ENCODE measurements at places on chromosomes 11 and 22.

GRCh38 chr22:26669060-26669481, 11.7 kb downstream of the MIAT start:
- no peak for DNase-seq

DNA sequence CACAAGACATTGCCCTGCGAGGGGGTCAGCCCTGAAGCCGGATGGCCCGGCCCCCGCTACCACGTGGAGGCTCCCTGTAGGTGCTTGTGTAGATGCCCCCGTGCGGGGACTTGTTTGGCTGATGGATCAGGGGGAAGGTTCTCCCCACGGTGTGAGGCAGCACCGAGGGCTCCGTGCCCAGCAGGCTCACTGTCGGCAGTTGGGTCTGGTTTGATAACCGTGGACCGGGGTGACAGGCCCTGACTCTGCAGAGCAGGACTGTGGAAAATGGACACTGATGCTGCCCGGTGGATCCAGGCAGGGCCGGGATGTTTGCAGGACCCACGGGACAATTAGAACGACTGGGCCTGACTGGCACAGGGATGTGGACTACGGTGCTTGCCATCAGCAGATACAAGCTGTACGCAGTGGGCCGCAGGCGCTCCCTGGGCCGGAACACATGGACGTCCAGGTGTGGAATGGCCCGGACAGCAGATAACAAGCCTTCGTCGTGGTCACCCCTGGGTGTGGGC, 19.0 kb downstream of the KCNQ1 start:
- no peak for DNase-seq

DNA sequence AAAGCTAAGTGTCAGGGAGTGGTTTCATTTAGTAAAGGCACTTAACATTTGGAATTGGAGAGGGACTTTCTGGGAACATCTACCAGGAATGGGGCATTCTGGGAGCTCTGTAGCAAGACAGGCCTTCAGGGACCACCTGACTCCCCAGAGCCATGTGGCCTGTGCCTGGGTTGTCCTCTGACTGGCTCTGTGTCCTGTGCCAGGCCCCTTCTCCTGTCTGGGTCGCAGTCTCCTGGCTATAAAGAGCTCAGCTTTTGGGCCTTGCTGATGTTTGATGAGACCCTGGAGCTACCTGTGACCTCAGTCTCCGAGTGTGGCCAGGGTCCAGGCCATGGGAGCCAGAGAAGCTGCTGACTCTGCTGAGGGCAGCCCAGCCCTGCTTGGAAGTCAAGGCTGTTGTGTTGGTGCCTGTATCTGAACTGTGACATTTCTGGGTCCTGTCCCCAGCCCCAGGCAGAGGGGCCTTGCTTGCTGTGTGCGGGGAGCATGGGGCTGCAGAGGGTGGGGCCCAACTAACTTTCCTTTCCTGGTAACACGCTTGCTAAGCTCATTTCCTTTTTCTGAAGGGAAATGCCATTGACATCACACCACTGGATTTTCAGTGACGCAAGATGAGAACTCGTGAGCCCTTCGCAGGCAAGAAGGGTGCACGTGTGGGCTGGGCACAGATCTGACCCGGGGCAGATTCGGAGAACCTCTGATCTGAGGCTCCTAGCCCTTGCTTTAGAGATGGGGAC, 41.3 kb downstream of the LRRC32 start:
- no peak for DNase-seq

DNA sequence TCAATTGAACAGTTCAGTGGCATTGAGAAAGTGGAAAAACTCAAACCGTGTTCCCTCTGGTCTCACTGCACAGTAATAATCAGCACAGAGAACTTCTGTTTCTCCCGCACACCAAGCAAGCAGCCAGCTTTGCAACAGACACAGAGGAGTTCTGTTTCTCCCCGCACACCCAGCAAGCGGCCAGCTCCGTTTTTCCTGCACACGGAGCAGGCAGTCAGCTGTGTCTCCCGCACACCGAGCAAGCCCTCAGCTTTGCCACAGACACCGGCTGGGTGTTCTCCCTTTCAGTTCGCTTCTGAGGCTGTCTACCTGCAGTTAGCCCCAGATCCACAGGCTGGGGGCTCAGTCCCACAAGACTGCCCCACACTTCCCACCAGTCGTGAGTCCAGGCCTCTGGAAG, 9.9 kb upstream of the TALDO1 start:
- DNase-seq = no peak

- no peak for DNase-seq
Observed at GRCh38 chr22:47797342-47797945, 1035.0 kb downstream of the TBC1D22A start.

DNA sequence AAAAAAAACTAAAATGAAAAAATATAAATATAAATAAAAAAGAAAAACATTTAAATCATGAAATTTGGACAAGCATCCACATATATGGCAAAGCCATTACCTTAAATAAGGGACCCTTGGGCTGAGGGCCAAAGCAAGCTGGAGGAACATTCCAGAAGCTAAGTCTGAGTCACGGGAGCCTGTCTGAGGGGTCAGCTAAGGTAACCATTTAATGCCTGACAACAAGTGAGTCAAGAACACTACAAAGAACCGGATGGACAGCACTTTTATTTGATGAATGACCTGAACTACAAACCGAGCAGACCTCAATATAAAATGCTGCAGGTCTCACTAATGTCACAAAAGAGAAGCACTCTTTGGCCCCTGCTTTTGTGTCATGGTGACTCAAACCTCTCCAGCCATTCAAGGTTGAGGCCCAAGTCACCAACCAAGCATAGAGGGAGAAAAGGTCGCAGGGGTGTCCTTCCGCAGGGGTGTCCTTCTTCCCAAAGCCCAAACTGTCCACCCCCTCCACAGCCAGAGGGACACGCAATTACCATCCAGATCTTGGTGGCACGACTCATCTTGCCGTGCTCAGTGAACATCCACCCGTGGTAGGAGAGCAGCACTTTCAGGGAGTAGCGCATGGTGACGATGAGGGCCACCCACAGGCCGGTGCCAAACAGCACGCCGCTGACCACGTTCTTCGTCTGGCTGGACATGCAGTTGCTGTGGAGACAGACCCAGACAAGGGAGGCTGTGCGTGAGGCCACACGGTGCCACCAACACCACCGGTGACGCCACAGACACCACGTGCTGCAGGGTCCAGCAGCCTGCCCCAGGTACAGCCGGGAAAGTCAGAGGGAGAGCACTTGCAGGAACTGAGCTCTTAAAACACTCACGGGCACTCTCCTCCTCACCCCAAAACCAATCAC, 34.5 kb downstream of the CPT1A start:
- DNase-seq = no peak

DNA sequence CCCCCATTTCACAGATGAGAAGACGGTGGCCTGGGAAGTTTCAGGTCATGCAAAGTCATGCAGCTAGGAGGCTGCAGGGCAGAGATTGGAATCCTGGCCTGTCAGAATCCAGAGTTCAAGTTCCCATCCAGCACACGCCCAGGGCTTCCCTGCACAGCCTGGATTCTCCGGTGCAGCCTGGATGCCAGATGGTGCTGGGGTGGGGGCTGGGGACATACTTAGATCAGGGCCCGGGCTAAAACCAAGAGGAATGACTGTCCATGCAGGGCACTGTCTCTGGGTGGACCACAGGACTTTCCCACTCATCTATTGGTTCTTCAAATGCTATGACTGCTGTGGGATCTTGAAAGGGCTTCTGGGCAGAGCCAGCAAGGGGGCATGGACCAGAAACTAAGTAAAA, 24.6 kb downstream of the LMO1 start:
- no peak for DNase-seq

GRCh38 chr11:112128483-112129121, 35.3 kb downstream of the IL18 start:
- no peak for DNase-seq

GRCh38 chr11:44936951-44937543, 13.6 kb downstream of the TP53I11 start:
- no peak for DNase-seq

- DNase-seq = no peak
Observed at GRCh38 chr11:131595797-131596196, 225.4 kb downstream of the NTM start.

DNA sequence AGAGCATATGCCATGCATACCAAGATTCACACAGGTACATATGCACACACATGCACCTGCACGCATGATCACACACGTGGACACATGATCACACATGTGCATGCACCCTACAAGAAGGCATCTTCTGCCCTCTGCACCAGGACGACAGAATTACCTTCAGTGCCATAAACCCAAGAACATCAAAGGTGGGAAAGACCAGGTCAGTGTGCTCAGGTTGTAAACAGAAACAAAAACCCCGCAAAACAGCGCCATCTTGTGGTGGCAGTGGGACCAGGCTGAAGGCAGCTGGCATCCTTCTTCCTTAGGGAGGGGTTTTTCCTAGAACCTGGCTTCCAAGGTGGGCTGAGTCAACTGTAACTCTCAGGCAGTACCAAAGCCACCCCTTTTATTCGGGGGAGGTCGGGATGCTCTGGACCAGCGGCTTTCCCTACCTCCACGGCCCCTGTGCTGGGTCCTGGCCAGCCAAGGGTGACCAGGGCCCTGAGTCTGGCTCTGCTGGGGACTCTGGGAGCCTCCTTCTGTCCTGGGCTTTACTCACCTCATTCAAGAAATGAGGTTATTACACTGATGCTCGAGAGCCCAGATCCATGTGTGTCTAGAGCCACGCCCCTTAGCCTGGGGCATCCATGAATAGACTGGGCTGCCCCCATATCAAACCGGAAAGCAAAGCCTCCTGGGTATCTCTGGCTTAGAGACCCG, 69.4 kb upstream of the FGF3 start:
- peak; percentile 42 for DNase-seq

DNA sequence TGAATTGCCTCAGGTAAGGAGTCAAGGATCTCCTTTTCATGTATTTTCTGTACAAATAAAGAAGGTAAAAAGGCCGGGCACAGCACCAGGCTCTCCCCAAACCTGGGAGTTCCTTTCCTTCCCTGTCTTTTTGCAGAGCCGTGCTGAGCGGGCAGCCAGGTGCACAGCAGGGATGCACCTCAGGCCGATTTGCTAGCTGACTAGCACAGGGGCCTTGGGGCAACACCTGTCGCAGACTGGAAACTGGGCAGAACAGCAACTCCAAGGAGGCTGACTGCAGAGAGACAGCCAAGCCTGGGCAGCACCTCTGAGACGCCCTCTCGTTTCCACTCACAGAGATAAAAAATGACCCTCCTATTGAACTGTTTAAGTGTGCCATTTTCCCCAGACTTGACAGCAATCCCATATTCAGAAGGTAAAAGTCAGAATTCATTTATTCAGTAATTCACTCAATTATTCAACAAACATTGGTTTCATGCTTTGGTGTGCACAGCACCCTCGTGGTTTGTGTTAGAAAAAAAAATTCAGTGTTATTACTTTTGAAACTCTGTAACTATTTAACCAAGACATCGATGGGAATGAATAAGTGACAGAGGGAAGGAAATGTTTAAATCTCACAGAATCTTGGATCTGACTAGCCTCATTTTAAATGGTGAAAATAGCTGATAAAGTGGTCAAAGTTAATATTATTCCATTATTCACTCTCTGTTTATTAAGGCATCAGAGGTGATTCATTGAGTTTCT, 120.9 kb downstream of the GALNT18 start:
- DNase-seq = no peak
